Thoracic aorta (tissue), 2 donors: ENCODE measurements at places on chromosomes 7 and 10. TPM values are rescaled to one million over a fixed set of nuclear protein-coding genes. Genes with fewer than 3 reads are reported as not detected.

GRCh38 chr10:46538717-46539426, 17.6 kb downstream of the GPRIN2 start:
- no peak for DNase-seq
- H3K4me1 ChIP-seq, result peaks cover 24% of the 10 kb centered on the region
- H3K27me3 ChIP-seq, result no peaks in the 10 kb centered on the region
- H3K36me3 ChIP-seq, result no peaks in the 10 kb centered on the region
- no peak overlapping the region for H3K27ac ChIP-seq
- no peak overlapping the region for H3K4me3 ChIP-seq

- peaks cover 19% of the 10 kb centered on the region for H3K4me1 ChIP-seq
- no peak overlapping the region for H3K27ac ChIP-seq
- H3K36me3 ChIP-seq, result no peaks in the 10 kb centered on the region
- H3K27me3 ChIP-seq, result peaks cover 34% of the 10 kb centered on the region
- DNase-seq, result no peak
These were observed 2.3 kb downstream of the UNCX start for GRCh38 chr7:1234881-1235500.

Gene PNLIP
- total RNA-seq, result not detected

Gene PKD2L1
- not detected for total RNA-seq

Gene MRLN
- total RNA-seq, result not detected

- no peak for DNase-seq
- no peaks in the 10 kb centered on the region for H3K27me3 ChIP-seq
- no peak overlapping the region for H3K27ac ChIP-seq
These were observed 256.7 kb downstream of the SEMA3A start for GRCh38 chr7:83937930-83938329.

- H3K4me1 ChIP-seq, result peaks cover 3% of the 10 kb centered on the region
- DNase-seq, result no peak
- H3K36me3 ChIP-seq, result no peaks in the 10 kb centered on the region
- H3K27me3 ChIP-seq, result no peaks in the 10 kb centered on the region
- H3K27ac ChIP-seq, result no peak overlapping the region
- H3K4me3 ChIP-seq, result no peak overlapping the region
These were observed 12.2 kb downstream of the ATP6V0E2 start for GRCh38 chr7:149886018-149886415.

- peaks cover 24% of the 10 kb centered on the region for H3K4me1 ChIP-seq
- H3K27me3 ChIP-seq, result no peaks in the 10 kb centered on the region
- no peak for DNase-seq
- H3K36me3 ChIP-seq, result no peaks in the 10 kb centered on the region
These were observed 194.5 kb upstream of the AHR start for GRCh38 chr7:17103984-17104383.

Gene NKX2-3
- 0.42 TPM for total RNA-seq

Gene FAM25G
- total RNA-seq, result not detected

DNA sequence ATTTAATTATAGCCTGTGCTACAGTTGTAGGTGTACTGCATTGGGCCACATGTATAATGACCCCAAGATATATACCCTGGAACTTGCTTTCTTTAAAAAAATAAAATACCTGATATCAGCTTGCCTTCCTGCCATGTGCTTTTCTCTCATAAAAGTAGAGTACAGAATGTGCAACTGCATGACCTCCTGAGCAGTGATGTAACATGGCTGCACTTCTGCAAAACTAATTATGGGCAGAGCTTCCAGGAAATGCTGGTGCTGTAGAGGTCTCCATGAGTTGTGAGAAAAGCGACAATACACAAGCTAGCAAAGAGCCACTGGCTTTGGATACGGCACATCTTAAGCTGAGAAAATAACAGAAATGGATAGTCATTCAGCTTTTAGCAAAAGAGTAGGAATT, 6.5 kb upstream of the ERLIN1 start:
- no peaks in the 10 kb centered on the region for H3K27me3 ChIP-seq
- H3K4me3 ChIP-seq, result no peak overlapping the region
- DNase-seq, result no peak
- peaks cover 8% of the 10 kb centered on the region for H3K36me3 ChIP-seq
- no peaks in the 10 kb centered on the region for H3K4me1 ChIP-seq

GRCh38 chr7:79979437-79979836, 155.2 kb upstream of the GNAI1 start:
- no peaks in the 10 kb centered on the region for H3K36me3 ChIP-seq
- no peaks in the 10 kb centered on the region for H3K4me1 ChIP-seq
- no peak overlapping the region for H3K4me3 ChIP-seq

- H3K36me3 ChIP-seq, result no peaks in the 10 kb centered on the region
- no peak overlapping the region for H3K4me3 ChIP-seq
- DNase-seq, result no peak
- H3K27me3 ChIP-seq, result no peaks in the 10 kb centered on the region
These were observed 600.1 kb upstream of the AUTS2 start for GRCh38 chr7:68998136-68998535.
